ENCODE measurements at places on chromosomes 5 and 9.

GRCh38 chr5:180173198-180173544 lies 35.8 kb downstream of the RASGEF1C start:
- no peak for DNase-seq

GRCh38 chr5:132205385-132206125 lies 22.1 kb downstream of the P4HA2 start:
- no peak for DNase-seq

- DNase-seq: peak; percentile 86
These were observed 248.6 kb upstream of the KLF4 start for GRCh38 chr9:107737987-107738743.

- no peak for DNase-seq
These were observed 188.8 kb downstream of the MTRR start for GRCh38 chr5:8057769-8058168.

- DNase-seq: peak; percentile 15
These were observed 109.2 kb downstream of the ANXA2R start for GRCh38 chr5:42930934-42931333.

GRCh38 chr5:362978-363765 lies 41.7 kb downstream of the AHRR start:
- DNase-seq: no peak

DNA sequence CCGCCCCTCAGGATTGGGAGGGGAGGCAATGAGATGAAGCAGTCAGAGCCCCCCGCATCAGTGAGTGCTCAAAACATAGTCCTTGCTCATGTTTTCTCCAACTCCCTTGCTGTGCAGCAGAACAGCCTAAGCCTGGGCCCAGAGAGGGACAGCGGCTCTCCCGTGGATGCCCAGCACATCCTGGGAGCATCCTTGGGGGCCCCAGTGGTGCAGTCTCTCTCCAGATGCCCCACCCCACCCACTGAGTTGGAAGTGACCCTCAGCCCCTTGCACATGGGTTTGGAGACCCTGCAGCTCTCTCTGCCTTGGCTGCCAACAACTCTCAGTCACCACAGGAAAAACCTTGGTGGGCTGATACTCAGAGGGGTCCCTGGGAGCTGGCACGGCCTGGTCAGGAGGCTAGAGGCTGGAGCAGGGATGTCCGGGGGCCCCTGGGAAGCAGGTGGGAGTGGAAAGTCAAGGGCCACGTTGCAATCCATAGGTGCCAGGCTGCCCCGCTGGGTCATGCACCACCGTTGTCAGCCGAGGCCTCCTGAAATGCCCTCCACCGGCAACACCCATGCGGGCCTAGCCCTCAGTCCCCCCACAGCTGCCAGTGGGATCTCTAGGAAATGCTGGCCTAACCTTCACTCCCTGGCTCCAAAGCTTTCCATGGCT lies 242.5 kb downstream of the PBX3 start:
- no peak for DNase-seq

DNA sequence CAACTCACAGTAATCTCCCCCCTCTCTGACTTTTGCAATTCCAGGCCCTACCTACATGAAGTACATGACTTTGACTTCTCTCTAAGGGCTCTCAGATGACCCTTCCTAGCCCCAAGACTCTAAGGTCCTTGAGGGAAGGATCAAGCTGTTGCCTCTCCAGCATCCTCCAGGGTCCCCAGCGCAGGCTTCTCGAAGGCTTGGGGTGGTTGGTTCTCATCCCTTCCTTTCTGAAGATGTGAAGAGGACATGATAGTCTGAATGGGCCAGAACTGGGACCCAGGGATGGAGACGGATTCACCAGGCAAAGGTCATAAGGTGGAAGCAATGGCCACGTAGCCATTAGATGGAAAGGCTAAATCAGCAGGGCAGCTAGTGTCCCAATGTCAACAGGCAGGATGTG lies 86.8 kb downstream of the NRG2 start:
- no peak for DNase-seq

- DNase-seq: peak; percentile 81
These were observed 194.8 kb upstream of the SLC30A5 start for GRCh38 chr5:68898951-68899471.

GRCh38 chr9:111736714-111737113 lies 58.0 kb downstream of the SHOC1 start:
- no peak for DNase-seq

DNA sequence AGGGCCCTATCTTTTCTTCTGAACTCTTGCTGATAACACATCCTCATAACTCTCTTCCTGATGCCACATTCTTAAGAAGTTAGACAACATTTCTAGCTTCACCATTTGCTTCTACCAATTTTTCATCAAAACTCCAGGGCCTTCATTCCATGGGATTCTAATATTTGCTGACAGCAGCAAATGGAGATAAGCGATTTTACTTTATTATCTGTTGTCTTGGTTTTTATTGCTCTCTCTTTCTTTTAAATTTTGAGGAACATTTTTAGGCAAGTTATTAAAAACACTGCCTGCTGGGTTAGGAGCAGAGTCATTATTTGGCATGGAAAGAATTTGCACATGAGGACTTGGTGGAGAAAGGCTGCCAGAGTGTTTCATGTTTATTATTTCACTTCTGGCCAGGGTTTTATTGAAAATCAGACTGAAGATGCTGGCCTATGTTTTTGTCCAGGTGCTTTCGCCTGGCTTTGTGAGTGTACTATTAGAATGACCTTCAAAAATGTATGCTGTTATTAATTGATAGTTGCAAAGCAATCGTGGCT lies 27.7 kb downstream of the NSG2 start:
- no peak for DNase-seq

DNA sequence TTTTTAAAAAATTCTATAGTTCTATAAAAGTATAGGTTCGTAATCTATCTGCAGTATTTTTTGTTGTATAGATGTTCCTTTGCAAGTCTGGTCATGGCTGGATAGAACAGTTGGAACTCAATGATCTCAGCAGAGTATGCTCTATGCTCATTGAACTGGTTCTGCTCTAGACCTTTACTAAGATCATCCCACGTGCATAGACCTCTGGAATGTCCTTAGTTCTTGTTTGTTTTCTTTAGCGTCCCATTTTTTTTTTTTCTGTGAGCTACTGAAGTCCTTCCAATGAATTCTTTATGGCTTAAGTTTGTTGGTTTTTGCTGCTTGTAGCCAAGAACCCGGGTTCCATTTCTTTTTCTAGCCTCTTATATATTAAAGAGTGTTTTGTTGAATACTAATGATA lies 3.5 kb downstream of the TMEM38B start:
- DNase-seq: no peak

- DNase-seq: no peak
These were observed 155.4 kb downstream of the RGS3 start for GRCh38 chr9:113618836-113619490.

DNA sequence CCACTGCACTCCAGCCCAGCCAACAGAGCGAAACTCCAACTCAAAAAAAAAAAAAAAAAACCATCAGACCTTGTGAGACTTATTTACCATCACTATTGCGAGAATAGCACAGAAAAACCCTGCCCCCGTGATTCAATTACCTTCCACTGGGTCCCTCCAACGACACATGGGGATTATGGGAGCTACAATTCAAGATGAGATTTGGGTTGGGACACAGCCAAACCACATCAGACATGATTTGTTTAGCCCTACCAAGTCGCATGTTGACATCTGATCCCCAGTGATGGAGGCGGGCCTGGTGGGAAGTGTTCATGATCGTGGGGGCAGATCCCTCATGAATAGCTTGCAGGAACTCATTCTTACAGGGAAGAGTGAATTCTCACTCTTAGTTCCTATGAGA lies 26.6 kb downstream of the MYO10 start:
- DNase-seq: no peak

- no peak for DNase-seq
These were observed 294.3 kb downstream of the FBXL7 start for GRCh38 chr5:15794052-15794985.

GRCh38 chr9:84970432-84970831 lies 300.9 kb downstream of the NTRK2 start:
- DNase-seq: peak; percentile 76

GRCh38 chr5:158162026-158162425 lies 303.1 kb upstream of the CLINT1 start:
- DNase-seq: no peak
